Activated T-helper 1 cell treated with anti-CD3 and anti-CD28 coated beads, Interleukin-12 subunit alpha, Interleukin-12 subunit beta, Interleukin-2, Interleukin-4 antibody, amounts not matched to agents 30 ng/mL and 10 ng/mL and 1 ng/mL, durations not matched to agents 14 hours and 24 hours and 36 hours (primary cell): ENCODE measurements at places on chromosomes 11 and 22. TPM values are rescaled to one million over a fixed set of nuclear protein-coding genes. Genes with fewer than 3 reads are reported as not detected.

DNA sequence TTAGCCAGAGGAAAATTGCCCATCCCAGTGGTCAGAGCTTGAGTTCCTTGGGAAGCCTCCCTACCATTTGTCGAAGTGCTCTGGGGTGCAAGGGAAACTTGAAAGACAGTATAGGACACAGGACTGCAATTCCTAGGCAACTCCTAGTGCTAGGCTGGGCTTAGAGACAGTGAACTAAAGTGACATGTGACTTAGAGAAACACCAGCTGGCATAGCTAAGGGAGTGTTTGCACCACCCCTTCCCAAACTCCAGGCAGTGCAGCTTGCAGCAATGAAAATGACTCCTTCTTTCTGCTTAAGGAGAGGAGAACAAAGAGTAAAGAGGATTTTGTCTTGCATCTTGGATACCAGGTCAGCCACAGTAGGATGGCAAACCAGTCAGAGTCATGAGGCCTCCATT lies 388.0 kb downstream of the DYNC2H1 start:
- no peak for DNase-seq

The JRKL gene
- 9.6 and 10.2 TPM in 2 replicates for total RNA-seq

The C11orf21 gene
- total RNA-seq, result 2.3 and 2.5 TPM in 2 replicates

DNA sequence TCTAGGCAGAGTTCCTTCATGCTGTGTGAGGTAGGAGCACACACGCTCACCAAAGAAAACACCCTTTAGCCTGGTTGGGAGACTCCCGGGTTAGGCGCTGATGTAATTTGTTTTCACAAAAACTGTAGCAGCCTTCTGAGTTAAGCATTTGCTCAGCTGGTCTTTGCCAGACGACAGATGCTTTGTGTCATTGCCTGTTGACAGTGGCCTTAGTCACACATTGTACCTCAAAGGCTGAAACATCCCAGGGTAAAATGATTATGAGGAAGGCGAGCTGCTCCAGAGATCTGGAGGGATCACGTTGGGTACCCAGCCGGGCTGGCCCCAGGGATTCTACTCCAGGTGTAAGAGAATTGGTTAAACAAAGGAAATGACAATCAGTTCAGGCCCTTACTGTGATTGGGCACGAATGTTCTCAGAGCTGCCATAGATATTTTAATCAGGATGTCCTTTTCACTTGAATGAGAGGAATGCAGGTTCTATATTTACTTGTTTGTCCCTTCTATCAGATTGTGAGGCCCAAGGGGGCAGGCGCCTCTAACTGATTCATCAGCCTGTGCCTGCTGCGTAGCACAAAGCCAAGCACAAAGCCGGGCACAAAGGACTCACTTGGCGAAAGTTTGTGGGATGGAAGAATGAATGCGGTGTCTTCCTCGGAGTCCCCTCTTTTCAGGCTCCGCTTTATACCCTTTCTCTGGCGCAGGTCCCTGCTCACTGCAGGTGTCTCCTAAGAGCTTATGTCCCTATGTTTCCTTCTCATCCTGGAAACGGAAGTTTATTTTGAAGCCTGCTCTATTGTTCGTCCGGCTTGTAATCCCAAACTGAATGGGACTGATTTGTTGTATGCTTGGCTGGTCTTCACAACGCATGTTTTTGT lies 47.1 kb downstream of the ADM start:
- no peak for DNase-seq

The ART1 gene
- not detected in 2 replicates for total RNA-seq

The SCGB1D2 gene
- not detected in 2 replicates for total RNA-seq

DNA sequence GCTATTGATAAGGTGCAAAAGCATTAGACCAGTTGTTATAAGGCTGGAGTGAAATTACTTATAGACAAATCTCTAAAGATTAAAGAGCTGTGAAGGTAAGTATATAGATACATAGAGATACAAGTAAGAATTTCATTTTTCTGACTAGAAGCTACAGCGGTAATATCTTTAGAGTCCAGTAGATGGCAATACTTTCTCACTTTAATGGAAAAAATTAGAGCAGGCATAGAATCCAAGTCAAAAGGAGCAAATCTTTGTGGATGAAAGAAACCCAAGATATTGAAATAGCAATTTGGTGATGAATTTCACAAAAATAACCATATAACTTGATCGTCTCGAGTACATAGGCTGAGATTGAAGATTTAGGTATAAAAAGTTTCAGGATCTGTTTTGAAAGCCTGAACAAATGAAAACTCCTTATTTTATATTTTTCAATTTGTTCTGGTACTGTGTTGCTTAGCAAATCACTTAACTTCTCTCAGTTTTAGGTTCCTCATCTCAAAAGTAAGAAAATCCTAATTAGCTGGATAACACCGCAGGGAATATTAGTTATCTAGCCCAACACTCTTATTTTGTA lies 81.9 kb downstream of the UVRAG start:
- DNase-seq, result no peak

GRCh38 chr22:48192920-48193319 lies 1430.5 kb downstream of the TBC1D22A start:
- DNase-seq, result no peak

The OR5J2 gene
- total RNA-seq, result not detected in 2 replicates

The TRIM29 gene
- total RNA-seq, result not detected in 2 replicates
